B cell (primary cell): ENCODE measurements at places on chromosomes 1 and 21. TPM values are rescaled to one million over a fixed set of nuclear protein-coding genes. Genes with fewer than 3 reads are reported as not detected.

LAX1 gene
- total RNA-seq, result 20.5 and 23.5 TPM in 2 replicates

- no peak for DNase-seq
These were observed 31.9 kb downstream of the CDCP2 start for GRCh38 chr1:54120698-54121481.

- peak; percentile 22 for DNase-seq
These were observed 22.7 kb upstream of the CD55 start for GRCh38 chr1:207298636-207299398.

DNA sequence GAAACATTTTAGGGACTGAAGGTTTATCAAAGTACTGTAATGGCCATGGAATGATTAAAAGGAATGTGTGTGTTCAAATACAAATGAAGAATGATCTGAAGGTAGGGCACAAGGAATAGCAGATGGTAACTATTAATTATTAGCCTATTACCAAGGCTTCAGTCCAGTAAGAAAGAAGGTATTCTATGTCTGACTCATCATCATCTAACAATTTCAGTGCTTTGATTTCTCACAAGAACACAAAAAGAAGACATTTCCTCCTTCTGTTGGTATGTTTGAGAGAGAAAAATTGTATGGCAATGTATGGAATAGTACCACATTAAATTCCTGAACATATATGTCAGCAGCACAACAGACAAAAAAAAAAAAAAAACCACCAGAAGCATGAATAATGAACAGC is 57.5 kb downstream of the TYW3 start:
- DNase-seq, result no peak

GRCh38 chr1:245148069-245148468 is 6.7 kb upstream of the KIF26B start:
- DNase-seq, result no peak

DNA sequence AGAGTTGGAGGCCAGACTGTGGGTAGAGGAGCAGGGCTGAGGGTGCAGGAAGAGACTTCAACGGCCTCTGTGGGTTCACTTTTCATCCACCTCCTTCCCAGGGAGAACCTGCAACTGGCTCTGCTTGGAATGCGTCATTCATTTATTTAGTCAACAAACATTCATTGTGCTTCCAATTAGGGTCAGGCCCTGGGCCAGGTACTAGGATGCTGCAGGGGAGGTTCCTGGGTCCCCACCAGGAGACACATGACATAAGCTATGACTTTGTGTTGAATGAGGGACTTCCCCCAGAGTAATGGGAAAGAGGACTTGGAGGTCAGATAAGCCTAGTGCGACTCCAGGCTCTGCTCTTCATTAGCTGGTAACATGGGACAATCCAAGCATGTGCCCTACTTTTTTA is 46.3 kb upstream of the RPL11 start:
- DNase-seq, result no peak

C1QTNF12 gene
- total RNA-seq, result 3.2 and 6.1 TPM in 2 replicates

- no peak for DNase-seq
These were observed 100.3 kb upstream of the BACE2 start for GRCh38 chr21:41067709-41068108.

DNA sequence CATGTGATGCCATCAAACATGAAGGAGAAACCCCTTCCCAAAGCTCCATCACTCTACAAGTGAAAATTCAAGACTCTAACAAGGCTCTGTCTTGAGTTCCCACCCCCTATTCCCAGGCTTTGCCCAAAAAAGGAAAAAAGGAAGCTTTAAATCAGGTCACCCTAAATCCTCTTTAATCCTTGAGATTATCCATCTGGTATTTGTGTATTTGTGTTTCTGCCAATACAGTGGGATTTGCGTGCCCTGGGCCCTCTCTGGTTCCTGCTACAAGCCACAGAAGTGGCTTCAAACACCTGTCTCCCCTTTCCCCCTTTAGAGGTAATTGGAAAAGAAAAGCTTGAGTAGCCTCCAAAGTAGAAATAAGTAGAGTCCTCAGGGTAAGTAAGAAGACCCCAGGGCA is 120.4 kb downstream of the EDEM3 start:
- no peak for DNase-seq

DNA sequence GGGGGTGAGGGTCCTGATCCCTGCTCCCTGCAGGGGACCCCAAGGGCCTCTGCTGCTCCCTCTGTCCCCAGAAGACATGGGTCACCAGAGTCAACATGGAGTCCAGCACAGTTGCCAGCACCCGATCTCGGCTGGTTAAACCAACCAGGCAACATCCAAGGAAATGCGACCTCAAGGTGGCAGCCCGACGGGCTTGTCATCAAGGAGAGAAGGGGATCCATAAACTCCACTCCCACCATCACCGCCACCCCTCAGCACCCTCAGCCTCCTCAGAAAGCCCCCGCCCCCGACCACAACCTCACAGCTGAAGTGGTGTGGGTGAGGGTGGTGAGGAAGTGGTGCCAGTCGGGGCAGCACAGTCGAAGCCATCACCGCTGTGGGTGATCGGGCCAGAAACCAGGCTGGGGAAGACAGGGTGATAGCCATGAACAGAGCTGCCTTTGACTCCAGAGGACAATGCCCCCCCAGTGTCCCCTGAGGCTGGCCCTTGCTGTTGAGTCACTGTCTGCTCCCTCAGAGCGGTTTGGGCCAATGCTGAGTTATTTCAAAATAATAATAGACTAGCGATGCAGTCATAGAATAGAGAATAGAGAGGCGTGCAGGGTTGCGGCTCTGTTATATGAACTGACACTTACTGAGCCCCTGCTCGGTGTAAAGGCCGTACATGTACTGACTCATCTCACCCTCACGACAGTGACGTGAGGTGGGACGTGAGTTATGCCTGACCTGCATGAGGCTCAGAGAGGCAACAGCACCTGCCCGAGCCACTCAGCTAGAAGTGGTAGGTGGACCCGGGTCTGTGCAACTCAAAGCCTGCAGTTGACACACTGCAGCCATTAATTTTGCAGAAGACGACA is 88.7 kb upstream of the IFFO2 start:
- no peak for DNase-seq

- DNase-seq, result no peak
These were observed 27.2 kb upstream of the TADA1 start for GRCh38 chr1:166903232-166903631.

- no peak for DNase-seq
These were observed 32.5 kb upstream of the SSX2IP start for GRCh38 chr1:84722794-84723193.

GRCh38 chr1:203011582-203011981 is 4.4 kb downstream of the TMEM183A start:
- no peak for DNase-seq

DNA sequence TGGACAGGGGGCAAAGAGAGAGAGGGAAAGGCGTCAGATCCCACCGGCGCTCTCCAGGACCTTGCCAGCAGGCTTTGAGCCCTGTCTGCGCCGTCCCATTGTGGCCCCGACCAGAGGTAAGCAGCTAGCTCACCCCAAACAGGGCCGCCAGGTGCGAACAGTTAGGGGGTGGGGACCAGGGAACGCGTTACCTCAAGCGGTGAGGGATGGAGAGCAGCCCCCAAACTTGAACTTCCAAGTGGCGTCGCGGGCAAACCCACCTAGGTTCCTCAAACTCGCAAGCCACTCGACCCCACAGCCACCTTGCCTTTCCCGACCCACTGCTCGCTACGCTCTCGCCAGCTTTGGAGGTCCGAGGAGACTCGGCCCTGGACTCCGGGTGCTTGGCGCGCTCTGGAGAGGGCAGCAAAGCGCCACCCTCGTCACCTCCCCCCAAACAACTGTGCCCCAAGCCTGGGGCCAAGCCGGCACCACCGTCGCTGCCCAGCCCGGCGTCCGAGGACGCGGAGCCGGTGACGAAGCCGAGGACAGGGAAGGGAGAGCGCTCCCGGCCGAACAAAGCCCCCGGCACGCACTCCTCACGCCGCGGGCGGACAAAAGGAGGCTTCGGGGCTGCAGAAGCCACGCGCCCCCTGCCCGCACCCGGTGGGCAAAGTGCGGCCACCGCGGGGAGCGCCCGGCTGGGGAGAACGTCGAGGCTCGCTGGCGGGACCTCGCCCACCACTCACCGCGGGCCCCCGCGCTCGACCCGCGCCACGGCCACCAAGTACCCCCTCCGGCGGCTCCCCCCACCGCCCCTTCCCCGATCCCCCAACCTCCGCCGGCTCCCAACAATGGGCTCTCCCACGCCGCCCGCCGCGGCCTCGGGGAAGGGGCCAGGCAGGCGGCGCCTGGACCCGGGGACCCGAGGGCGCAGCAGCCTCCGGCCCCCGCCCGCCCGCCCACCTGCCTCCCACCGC is 976 bp downstream of the SSBP3 start:
- peak; percentile 61 for DNase-seq

- no peak for DNase-seq
These were observed 14.6 kb downstream of the SEMA6C start for GRCh38 chr1:151131701-151132334.

NRIP1 gene
- 32.1 and 35.9 TPM in 2 replicates for total RNA-seq

- peak; percentile 83 for DNase-seq
These were observed 51.7 kb downstream of the S1PR1 start for GRCh38 chr1:101288491-101288944.

DNA sequence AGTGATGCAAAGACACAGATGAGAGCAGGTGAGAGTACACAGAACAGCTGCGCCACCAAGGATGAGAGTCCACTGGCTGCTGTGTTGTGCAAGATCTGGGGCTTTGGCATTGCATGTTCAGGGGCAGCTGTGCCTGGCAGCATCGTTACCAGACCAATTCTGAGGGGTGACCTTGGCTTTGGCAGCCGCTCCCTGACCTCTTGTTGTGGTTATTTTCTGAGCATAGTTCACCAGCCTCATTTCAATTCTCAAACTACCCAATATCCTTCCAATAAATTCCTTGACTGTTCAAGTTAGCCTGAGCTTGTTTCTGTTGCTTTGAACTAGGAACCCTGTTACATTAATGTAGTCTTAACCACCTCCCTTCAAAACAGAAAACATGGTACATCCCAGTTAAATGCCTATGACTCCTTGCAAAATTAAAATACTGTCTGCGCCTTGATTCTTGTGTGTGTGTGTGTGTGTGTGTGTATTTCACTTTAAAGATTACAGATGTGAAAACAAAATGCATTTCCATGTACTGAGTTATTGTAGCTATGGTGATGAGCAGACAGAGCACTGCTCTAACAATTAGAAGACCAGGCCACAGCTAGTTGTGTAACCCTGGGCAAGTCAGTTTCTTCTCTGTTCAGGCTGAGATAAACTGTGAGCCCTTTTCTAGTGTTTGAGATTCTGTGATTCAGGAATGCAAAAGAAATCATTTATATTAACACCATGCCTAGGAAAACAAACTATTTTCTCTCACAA is 106.3 kb upstream of the GUCA2B start:
- DNase-seq, result no peak

- no peak for DNase-seq
These were observed 55.1 kb downstream of the UBE2T start for GRCh38 chr1:202286622-202287097.

OLIG1 gene
- total RNA-seq, result not detected in 2 replicates

DNA sequence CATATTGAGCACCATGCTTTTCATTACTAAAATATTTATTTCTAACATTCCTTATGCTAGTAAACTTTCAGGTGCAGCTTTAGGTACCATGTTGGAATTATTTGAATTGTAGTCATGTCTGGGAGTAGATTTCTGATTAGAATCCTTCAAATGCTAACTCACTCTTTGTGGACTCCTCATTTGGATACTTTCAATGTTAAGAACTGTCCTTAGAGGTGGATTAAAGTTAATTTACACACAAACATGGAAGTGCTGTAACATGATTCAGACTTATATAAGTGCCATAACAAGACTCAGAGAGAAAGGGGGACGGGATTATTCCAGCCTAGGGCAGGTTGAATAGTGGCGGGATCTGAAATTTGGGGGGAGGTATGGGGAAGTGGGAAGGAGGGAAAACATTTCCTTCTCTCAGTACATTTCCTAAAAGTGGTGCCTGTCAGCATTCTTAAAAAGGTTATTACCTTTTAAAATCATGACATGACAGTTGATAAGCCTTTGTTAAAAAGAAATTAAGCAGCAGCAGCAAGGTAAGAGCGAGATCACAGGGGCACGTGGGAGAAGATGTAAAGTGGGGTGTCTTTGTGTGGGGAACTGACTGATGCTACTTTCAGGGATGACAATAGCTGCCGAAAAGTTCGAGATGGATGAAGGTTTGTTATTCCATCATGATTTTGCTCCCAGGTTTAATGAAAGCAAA is 44.4 kb downstream of the HHAT start:
- DNase-seq, result no peak

RC3H1 gene
- total RNA-seq, result 84.4 and 84.5 TPM in 2 replicates

DNA sequence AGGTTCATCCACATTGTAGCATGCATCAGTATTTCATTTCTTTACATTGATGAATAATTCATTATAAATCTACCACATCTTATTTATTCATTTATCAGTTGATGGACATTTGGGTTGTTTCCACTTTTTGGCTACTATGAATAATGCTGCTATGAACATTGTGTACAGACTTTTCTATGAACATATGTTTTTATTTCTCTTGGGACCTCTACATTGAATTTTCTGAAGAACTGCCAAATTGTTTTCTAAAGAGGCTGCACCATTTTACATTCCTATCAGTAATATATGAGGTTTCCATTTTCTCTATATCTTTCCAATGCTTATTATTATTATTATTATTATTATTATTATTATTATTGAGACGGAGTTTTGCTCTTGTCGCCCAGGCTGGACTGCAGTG is 81.3 kb upstream of the SELENON start:
- no peak for DNase-seq

GRCh38 chr1:24727501-24728216 is 17.6 kb upstream of the CLIC4 start:
- DNase-seq, result peak; percentile 65

- DNase-seq, result no peak
These were observed 209.2 kb upstream of the GRIK3 start for GRCh38 chr1:37243368-37244082.

DNA sequence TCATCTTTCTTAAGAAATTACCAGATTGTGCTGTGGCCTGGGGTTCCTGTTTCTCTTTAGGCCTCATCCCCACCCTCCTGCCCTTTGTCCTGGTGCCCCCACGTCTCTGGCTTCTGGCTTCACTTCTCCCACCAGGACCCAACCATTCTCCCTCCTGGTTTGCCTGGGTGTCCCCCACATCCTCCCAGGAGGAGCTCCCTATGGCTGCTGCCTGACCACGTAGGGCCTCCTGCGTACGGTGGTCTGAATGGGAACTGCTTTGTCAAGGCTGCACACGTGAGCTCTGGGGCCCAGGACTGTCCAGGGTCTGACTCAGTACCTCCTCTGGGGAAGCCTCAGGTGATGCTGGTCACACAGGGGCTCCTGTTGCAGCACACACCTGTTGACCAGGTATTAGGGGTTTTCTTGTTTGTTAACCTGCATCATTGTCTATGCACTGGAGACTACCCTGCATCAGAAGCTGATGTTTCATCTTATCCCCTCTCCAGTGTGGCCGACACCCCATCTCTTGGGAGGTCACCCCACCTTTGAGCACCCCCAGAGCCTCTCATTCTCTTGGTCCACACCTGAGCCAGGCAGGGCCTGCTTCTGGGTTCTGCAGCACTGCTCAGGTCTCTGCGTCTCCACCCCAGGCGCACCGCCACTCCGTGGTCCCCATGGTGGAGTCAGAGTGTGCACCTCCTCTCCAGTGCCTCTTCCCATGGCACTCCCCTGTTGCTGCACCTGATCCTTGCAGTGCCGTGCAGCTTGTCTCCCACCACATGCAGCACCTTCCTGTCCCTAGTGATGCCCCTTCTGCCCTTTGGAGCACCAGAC is 65.8 kb downstream of the S100B start:
- DNase-seq, result no peak

B3GALT5 gene
- not detected in 2 replicates for total RNA-seq

- DNase-seq, result no peak
These were observed 148.3 kb upstream of the RAB4A start for GRCh38 chr1:229122606-229123005.

TINAGL1 gene
- total RNA-seq, result not detected in 2 replicates

- no peak for DNase-seq
These were observed 478.3 kb downstream of the COL11A1 start for GRCh38 chr1:102630041-102630440.

- no peak for DNase-seq
These were observed 659.4 kb upstream of the CAMK1G start for GRCh38 chr1:208923946-208924720.
